ENCODE measurements at places on chromosomes 5 and 9.

DNA sequence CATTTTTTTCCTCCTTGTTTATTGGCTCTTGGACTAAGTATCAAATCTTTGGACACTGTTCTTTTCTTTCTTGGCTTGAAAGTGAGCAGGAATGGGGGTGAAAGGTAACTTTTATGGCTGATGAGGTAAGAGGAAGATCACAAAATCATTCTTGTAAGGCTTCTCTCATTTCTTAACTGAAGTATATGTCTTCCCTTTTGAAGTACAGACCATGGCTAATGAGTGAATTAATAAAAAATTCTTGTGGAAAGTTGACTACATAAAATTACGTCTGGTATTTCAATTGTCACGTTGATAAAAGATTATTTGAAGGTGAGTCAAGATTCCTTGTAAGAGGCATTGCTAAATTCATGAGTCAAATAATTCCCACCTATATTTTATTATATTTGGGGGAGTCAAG is 25.1 kb downstream of the VCAN start:
- no peak for DNase-seq

DNA sequence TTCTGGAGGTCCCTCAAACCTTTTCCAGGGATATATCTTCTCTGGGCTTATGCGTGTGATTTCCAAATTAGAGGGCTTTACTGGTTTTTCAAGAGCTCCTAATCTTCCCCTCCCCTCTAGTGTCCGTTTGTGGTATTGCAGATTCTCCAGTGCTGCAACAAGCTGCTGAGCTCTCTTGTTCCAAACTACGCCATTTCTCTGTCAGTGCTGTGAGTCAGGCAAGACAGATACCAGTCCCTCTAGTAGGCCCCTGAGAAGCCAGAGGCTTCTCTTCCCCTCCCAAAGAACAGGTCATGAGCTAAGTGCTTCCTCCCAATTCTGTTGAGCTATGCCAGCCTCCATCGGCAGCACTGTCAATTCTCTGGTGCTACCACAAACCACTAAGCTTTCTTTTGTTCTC is 149.5 kb downstream of the FANCC start:
- peak; percentile 91 for DNase-seq

GRCh38 chr9:124079176-124079925 is 67.8 kb downstream of the LHX2 start:
- no peak for DNase-seq

DNA sequence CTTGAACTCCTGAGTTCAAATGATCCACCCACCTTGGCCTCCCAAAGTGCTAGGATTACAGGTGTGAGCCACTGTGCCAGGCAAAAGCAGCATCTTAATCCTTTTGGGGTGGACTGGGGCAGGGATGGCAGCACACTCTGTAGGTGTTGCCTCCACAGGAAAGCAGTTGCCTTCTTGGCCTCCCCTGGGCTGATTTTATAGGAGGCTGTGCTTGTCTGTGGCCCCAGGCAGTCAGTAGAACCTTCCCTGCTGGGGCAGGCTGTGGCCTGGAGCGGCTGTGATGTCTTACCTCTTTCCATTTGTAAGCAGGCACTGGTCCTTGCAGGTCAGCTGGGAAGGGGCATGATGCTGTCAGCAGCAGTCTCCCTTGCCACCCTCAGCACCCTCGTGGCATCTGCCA is 49.8 kb downstream of the PRRC2B start:
- DNase-seq: no peak

GRCh38 chr5:165185716-165186115 is 1680.3 kb downstream of the MAT2B start:
- no peak for DNase-seq

- DNase-seq: no peak
These were observed 101.9 kb downstream of the IQGAP2 start for GRCh38 chr5:76504901-76505564.

DNA sequence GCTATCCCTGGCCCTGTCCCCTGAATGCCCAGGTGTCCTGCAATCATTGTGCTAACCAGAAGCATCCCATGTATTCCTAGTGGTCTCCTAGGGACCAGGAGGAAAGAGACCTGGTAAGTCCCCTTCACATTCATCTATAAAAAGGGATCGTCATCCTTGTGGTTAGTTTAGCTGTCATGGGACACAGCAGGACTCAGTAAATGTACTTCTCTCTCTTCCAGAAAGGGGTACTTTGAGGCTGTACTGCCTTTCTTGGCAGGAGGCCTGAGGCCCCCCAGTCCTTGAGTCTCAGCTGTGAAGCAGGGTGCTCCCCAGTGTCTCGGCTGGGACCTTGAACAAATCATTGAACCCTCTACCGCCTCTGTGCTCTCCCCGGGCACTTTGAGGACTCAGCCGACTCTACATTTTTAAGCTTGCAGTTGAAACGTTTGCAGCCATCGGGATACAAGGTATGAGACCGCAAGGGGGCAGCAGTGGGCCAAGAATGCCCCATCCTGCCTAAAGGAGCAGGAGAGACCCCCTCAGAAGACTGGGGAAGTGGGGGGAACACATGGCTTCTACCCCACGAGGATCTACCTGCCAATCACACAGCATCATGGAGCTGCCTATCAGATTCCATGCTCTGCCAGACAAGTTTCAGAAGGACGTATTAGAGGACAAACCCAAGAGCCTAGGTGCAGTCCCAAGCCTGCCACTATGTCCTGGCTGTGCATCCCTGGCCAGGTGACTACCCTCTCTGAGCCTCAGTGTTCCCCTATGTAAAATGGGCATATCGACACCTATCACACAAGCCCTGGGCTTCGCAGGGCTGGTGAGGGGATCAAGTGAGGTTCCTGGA is 2.4 kb upstream of the PHYKPL start:
- peak; percentile 82 for DNase-seq

Measured in activated CD4-positive, alpha-beta T cell treated with anti-CD3 and anti-CD28 coated beads, Interleukin-2, Interleukin-6, amounts not matched to agents 100 ng/mL and 50 ng/mL, durations not matched to agents 16 hours and 8 hours (primary cell).